Upper lobe of right lung (tissue), 1 donor: ENCODE measurements at places on chromosomes 12 and 14. TPM values are rescaled to one million over a fixed set of nuclear protein-coding genes. Genes with fewer than 3 reads are reported as not detected.

DNA sequence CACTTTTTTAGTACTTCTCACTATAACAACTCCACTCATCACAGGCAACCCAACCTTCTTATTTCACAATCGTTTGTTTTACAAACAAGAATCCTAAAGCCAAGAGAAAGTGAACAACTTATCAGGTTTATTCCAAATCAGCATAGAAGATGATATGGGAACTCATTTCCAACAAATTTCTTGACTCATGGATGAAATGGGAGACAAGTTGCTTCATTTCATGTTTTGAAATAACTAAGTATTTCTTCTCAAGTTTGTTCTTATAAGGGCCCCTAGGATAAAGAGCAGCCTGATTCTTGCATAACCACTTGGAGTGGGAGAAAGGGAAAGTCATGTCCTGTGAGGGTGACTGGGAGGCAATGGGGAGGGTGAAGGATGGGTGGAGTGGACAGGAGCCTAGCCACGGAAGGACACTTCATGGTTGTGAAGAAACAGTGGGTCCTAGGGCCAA, 168.3 kb downstream of the DUSP6 start:
- peak; percentile 60 for DNase-seq

- no peak for DNase-seq
Measured at GRCh38 chr12:3468329-3468728, 22.7 kb upstream of the PRMT8 start.

GRCh38 chr12:122788387-122788786, 14.0 kb downstream of the CCDC62 start:
- DNase-seq, result no peak

DNA sequence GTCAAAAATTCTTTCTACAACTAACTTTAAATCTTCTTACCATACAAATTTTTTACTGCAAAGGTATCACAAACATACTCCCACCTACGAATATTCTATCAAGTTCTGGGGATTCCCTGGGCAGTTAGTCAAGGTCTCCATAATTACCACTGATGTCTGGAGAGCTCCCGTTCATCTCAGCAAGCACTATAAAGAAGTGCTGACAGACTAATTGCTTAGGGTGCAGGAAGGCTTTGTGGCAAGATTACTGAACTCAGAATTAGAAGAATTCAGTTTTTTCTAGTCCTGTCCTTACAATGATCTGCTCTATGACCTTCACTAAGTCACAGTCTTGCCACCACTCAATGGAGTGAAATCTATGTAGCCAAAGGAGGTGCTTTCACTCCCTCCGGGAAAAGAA, 61.5 kb downstream of the DUSP16 start:
- DNase-seq, result no peak

- DNase-seq, result no peak
Measured at GRCh38 chr12:108021141-108021540, 107.9 kb upstream of the WSCD2 start.

Gene GARIN6
- not detected for total RNA-seq
